Activated naive CD4-positive, alpha-beta T cell treated with anti-CD3 and anti-CD28 coated beads, Interleukin-2, amount 50 U/mL, for 16 hours (primary cell): ENCODE measurements at places on chromosomes 13 and 19.

GRCh38 chr19:35730326-35730725 is 11.9 kb downstream of the IGFLR1 start:
- no peak for DNase-seq

DNA sequence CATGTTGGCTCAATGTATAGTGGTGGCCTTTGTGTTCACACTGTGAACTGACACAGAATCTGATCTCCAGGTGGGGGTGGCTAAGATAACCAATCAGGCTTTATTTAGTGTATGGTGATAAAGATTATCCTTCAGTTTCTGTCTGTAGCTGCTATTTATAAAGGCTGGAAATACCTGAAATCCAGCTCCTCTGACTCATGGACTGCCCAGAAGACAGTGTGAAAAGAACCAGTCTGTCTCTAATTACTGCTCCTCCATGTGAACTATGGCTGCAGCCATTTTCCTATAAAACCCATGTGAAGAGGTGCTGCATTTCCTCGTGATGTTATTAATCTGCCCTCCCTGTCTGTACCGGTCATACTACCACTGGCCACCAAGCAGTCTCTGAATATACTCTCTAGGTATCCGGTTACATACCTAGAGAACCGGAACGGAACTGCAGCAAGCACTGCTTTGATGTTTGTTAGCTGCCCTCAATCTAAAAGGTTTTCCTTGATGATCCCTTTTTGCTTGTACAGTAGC is 238.0 kb downstream of the LHFPL6 start:
- DNase-seq: no peak

- DNase-seq: no peak
Observed at GRCh38 chr13:46698910-46699460, 98.0 kb downstream of the ESD start.

GRCh38 chr13:112059457-112060281 is 7.3 kb upstream of the SOX1 start:
- DNase-seq: no peak

DNA sequence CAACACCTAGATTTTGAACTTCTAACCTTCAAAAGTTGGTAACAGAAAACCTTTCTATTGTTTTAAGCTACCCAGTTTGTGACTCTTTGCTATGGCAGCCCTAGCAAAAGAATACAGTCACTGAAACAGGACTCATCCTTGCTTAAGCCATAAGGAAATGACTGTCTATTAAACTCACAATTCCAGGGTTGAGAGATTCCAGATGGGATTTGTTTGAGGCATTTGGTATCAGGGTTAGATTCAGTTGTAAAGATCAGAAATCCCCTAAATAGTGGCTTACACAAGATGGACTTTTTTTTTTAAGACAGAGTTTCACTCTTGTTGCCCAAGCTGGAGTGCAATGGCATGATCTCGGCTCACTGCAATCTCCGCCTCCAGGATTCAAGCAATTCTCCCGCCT is 41.1 kb upstream of the RGCC start:
- DNase-seq: no peak

DNA sequence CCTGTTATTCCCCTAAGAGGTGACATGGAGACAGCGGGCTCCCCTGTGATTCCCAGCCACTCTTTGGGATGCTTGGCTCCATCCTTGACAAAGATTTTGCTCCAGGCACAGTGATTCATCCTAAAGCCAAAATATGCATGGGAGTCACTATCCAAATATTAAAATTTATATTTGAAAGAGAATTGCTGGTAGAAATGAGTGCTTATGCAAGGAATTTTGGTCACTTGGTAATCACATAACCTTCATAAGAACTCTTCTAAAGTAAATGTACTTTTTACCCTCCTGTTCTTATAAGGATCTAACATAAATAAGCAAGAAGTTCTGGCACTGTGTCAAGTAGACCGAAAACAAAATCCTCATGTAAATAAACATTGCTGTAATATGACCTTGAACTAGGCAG is 385.8 kb downstream of the ITGBL1 start:
- no peak for DNase-seq

GRCh38 chr19:49570997-49571676 is 9.2 kb downstream of the NOSIP start:
- DNase-seq: no peak

GRCh38 chr13:92864584-92865284 is 361.9 kb upstream of the GPC6 start:
- no peak for DNase-seq
